ENCODE measurements at places on chromosomes 5 and 9. TPM values are rescaled to one million over a fixed set of nuclear protein-coding genes. Genes with fewer than 3 reads are reported as not detected.

DNA sequence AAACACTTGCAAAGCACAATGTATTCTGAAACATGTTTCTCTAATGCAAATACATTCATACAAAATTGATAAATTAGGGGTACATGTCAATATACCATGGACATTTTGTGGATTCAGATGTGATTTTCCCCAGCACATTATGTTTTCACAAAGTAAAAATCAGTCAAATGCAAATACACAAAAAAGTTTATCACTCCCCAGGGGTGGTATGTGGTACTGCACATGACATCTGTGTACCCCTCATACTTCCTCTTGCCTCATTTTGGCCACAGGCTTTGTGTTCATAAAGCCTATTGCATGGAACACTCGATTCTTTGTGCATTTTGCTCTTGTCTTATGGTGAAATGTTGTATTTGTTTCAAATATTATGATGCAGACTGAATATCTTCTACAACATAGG lies 116.8 kb upstream of the PDE4D start:
- no peak for DNase-seq

DNA sequence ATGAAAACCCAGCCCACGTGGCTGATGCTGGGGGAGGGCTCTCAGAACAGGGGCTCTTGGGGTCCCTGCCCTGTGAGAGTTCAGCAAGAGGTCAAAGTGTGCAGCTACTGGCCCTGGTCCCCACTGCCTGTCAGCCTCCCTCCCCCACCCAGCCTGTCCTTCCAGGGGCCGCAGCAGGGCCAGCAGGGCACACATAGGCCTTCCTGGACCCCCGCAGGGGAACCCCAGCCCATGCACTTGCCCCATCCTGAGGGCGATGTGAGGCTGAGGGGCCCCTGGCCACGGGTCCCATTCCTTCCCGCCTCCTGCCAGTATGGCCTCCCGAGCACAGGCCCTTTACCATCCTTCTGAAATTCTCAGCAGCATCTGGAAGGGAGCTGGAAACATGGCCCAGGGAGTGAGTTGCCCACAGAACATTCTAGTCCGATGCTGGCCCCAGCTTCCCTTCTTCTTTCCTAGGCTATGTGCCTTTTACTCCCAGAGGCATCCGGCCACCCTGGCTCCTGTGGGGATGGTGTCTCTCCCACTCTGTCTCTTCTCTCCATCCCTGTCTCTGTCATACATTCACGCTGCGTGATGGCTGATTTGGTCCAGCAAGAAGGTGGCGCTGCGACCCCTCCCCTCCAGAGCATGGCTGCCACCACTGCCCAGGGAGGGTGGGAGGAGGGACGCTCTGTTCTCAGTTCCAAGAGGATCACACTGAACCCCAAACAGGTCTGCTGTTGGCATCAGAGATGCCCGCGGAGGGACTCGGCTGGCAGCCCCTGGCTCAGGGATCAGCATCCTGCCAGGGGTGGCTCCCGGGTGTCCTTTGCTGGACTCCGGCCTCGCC lies 19.6 kb downstream of the MRPL36 start:
- no peak for DNase-seq

DNA sequence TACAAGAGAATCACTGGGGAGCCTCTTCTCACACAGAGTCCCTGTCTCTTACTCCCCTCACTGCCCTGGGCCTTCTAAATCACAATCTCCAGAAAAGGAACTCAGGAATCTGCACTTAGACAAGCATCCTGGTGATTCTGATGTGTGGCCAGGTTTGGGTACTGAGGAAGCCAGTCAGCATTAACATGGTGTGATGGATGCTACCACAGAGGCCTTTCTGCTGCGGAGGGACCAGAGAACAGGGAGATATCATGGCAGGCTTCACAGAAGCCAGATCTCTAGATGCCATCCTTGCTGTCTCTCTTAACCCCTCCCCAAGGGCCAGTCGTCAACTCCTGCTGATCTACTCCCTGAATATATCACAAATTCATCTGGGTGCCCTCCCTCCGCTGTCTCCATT lies 1.6 kb downstream of the ANKS6 start:
- no peak for DNase-seq

GRCh38 chr5:169201597-169201996 lies 99.3 kb downstream of the SLIT3 start:
- DNase-seq = no peak

DNA sequence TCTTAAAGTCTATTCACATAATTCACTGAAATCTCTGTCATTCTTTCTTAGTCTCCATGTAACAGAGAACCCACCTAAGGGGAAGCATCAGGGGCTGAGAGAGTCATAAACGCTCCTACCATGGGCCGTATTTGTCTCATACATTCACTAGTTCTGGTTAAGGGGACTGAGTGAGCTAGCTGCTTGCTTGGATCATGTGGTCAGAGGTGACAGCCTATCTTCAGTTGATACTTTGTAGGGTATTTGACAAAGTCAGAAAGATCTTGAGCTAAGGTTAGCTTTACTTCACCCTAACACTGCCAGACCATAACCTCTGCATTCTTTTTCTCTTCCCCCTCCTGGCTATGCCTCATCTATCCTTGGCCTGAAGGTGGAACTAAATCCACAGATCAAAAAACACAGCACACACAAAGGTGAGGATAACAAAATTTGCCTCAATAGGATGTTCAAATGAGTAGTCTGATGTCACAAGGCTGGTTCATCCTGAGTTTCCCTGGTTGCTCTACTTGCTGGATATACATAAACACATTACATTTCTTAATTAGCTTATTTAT lies 66.5 kb downstream of the MARCHF3 start:
- DNase-seq = no peak

DNA sequence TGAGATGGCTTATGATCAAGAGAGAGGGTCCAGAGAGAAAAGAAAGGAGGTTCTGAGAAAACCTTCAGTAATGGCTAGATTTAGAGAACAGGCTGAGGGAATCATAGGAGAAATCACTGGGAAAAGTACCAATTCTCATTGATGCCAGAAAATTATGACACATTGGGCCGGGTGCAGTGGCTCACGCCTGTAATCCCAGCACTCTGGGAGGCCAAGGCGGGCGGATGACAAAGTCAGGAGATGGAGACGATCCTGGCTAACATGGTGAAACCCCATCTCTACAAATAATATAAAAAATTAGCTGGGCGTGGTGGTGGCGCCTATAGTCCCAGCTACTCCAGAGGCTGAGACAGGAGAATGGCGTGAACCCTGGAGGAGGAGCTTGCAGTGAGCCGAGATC lies 29.5 kb upstream of the PLIN2 start:
- DNase-seq = no peak

DNA sequence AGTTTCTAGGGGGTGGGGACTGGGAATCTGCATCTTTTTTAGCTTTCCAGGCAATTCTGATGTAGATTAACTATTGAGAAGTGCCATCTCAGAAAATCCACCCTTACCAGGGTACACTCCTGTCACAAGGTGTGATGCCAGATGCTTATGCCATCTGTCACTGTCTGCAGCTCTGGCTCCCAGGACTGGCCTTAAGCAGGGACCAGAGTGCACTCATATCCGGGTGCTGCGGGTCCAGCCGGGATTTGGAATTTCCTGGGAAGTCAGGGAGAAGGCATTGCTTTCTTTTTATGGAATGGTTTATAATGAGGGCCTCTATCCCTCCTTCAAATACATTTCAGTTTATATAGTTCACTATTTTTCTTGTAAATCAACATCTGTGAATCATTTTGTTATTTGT lies 92.6 kb downstream of the TMEM174 start:
- no peak for DNase-seq

- no peak for DNase-seq
These were observed 41.8 kb downstream of the LMNB1 start for GRCh38 chr5:126818736-126819135.

GRCh38 chr5:60404171-60404570 lies 295.8 kb downstream of the DEPDC1B start:
- DNase-seq = no peak

GRCh38 chr9:124087226-124087625 lies 75.7 kb downstream of the LHX2 start:
- no peak for DNase-seq

DNA sequence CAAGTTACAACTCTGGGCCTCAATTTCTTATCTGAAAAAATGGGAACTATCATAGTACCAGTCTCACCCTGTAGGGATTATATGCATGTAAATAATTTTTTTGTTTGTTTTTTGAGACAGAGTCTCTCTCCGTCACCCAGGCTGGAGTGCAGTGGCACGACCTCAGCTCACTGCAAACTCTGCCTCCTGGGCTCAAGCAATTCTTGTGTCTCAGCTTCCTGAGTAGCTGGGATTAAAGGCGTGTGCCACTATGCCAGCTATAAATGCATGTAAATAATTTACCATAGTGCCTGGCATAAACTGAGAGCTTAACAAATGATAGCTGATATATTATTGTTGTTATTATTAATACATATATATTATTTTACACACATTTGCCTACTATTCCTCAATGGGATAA lies 3.0 kb upstream of the ARHGAP26 start:
- DNase-seq = no peak

- no peak for DNase-seq
These were observed 125.9 kb downstream of the LHFPL2 start for GRCh38 chr5:78522476-78523260.

GRCh38 chr9:134664446-134664845 lies 22.8 kb downstream of the COL5A1 start:
- no peak for DNase-seq

- DNase-seq = no peak
These were observed 723.8 kb upstream of the EDIL3 start for GRCh38 chr5:85108471-85108870.

DNA sequence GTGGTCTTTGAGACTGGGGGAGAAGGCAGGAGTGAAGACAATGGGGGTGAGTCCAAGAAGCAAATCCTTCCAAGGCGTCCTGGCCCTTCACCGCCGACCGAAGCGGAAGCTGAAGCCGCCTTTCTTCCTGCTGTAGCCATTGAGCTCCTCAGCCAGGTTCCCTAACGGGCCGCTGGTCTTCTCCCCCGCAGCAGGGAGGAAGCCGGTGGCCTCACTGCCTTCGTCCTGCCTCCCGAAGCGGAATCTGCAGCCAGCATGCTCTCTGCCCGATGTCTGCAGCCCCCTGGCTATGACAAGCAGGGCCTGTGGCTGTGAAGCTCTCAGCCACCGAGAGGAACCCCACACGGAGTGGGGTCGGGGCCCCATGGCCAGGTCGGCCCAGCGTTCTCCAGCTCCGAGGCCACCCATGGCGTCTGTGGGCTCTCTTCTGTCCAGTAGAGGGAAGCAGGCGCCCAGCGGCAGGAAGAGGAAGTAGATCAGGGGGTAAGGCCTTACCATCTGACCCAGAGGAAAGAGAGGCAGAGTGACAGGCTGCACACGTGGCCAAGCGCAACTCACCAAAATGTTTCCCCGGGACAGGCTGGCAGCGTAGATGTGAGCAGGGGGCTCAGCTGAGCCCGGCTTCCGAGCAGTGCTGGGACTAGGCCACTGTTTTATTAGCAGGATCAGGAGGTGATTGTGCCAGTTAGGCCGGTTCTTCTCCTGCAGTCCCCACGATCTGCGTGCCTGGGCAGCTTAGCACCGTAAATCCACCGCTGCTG lies 3.1 kb downstream of the QRFP start:
- peak; percentile 50 for DNase-seq

GRCh38 chr9:108117795-108118194 lies 628.2 kb upstream of the KLF4 start:
- no peak for DNase-seq

DNA sequence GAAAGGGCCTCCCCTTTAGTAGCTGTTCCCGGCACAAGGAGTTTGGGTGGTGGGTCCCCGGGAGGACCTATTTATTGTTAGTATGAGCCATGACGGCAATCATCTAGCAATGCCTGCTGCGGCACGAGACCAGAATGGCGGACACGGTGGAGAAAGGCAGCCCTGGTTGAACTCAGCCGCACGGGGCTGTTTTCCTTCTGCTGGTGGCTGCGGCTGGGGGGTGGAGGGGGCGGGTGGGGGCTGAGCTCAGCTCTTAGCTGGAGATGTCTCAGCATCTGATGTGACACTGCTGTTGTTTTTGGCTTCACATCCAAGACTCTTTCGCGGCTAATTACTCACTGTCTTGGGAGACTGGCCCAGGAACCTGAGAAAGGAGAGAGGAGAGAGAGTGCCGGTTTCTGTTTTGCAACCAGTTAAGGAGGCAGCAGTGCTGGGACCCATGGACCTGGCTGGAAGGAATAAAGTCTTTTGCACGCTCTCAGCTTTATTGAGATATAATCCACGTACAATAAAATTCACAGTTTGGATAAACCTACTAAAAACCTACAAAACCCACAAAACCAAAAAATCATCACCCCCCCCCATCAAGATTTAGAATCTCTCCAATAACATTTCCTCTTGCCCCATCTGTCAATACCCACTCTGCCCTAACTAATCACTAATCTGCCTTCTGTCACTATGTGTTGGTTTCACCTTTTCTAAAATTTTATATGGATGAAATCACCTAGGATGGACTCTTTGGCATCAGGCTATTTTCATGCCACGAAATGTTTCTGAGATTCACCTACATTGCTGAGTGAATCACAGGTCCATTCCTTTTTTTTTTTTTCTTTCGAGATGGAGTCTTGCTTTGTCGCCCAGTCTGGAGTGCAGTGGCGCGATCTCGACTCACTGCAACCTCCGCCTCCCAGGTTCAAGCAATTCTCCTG lies 81.8 kb upstream of the NEURL1B start:
- peak; percentile 89 for DNase-seq

GRCh38 chr5:77155179-77155785 lies 55.2 kb upstream of the PDE8B start:
- no peak for DNase-seq

GRCh38 chr9:90088434-90088833 lies 483.6 kb downstream of the GADD45G start:
- no peak for DNase-seq

GRCh38 chr5:116517488-116517887 lies 57.1 kb downstream of the SEMA6A start:
- no peak for DNase-seq

- DNase-seq = no peak
These were observed 250.9 kb downstream of the SEMA5A start for GRCh38 chr5:9294793-9295465.

DNA sequence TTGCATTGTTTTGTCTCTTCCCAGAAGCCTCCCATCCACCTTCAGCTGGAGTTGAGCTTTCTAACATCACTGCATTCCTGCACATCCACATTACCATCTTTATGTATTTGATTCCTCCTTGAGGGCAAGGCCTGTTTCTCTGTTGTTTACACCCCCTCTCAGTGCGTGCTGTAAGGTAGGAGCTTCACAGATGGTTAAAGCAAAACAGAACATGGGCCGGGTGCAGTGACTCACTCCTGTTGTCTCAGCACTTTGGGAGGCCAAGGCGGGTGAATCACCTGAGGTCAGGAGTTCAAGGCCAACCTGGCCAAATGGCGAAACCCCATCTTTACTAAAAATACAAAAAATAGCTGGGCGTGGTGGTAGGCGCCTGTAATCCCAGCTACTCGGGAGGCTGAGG lies 110.9 kb downstream of the KCNIP1 start:
- DNase-seq = no peak

The PRLR gene
- polyA plus RNA-seq = 1.7 TPM

The SLC1A3 gene
- 23.2 TPM for polyA plus RNA-seq

The GTF3C5 gene
- 67.7 TPM for polyA plus RNA-seq

The PCDHB2 gene
- 7.6 TPM for polyA plus RNA-seq

The DIMT1 gene
- 36.7 TPM for polyA plus RNA-seq

The KIAA1191 gene
- 144 TPM for polyA plus RNA-seq

Data from right lung (tissue), 10 donors.